ENCODE measurements at places on chromosomes 7 and 10.

- DNase-seq, result peak; percentile 53
Observed at GRCh38 chr7:34338961-34339526, 319.0 kb upstream of the NPSR1 start.

DNA sequence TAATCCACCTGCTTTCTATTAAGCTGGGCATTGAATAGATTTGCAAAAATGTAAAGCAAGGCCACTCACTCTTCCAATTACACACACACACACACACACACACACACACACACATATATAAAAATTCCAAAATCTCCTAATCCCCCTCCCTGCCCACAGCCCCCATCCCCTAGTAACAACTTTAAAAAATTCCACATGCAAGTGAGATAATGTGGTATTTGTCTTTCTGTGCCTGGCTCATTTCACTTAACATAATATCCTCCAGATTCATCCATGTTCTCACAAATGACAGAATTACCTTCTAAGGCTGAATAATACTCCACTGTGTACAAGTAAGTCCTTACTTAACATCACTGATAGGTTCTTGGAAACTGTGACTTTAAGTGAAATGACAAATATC is 24.2 kb downstream of the SH2D4B start:
- DNase-seq, result no peak

DNA sequence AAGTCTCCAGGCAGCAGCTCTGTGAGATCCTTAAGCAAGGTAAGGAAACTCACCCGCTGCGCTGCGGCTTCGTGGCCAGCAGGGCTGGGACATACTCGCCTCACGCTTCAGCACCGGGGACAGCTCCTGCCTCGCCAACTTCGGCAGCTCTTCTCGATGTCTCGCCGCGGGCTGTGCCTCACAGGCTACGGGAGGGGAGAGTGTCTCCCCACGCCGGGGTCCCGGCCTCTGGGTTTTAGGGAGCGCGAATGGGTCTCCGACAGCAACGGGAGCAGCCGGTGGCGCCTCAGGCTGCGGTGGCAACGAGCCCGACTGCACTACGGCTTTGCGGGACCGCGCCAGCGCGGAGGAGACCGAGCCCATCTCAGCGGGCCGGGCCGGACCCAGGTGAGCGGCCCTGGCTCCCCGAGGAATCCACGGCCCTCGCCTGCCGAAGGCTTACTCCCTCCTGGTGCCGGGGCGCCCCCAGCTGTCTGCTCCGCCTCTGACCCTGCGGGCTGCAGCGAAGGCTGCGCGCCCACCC is 62.4 kb downstream of the LSM5 start:
- peak; percentile 78 for DNase-seq

GRCh38 chr10:29470843-29471543 is 163.8 kb downstream of the SVIL start:
- DNase-seq, result no peak
